GM23248 (cell line): ENCODE measurements at places on chromosomes 1 and 21. TPM values are rescaled to one million over a fixed set of nuclear protein-coding genes. Genes with fewer than 3 reads are reported as not detected.

UBE2U gene
- total RNA-seq, result not detected in 2 replicates

CRP gene
- total RNA-seq, result not detected in 2 replicates

HORMAD1 gene
- total RNA-seq, result not detected in 2 replicates

ZC3H12A gene
- 8.9 and 9.2 TPM in 2 replicates for total RNA-seq

NUDT4B gene
- 24.0 and 47.0 TPM in 2 replicates for total RNA-seq

BLACAT1 gene
- not detected in 2 replicates for total RNA-seq

RIMS3 gene
- 0.25 TPM in 1 of 2 replicates, not detected in the other for total RNA-seq

ARTN gene
- 0.11 TPM in 1 of 2 replicates, not detected in the other for total RNA-seq

HPCA gene
- not detected in 2 replicates for total RNA-seq

- H3K36me3 ChIP-seq, result no peaks in the 10 kb centered on the region
- H3K4me3 ChIP-seq, result no peak overlapping the region
- H3K27me3 ChIP-seq, result peaks cover 9% of the 10 kb centered on the region; the same call in 1 of the 2 replicates
- no peak for DNase-seq
These were observed 62.6 kb downstream of the SUSD4 start for GRCh38 chr1:223301371-223301770.

DNA sequence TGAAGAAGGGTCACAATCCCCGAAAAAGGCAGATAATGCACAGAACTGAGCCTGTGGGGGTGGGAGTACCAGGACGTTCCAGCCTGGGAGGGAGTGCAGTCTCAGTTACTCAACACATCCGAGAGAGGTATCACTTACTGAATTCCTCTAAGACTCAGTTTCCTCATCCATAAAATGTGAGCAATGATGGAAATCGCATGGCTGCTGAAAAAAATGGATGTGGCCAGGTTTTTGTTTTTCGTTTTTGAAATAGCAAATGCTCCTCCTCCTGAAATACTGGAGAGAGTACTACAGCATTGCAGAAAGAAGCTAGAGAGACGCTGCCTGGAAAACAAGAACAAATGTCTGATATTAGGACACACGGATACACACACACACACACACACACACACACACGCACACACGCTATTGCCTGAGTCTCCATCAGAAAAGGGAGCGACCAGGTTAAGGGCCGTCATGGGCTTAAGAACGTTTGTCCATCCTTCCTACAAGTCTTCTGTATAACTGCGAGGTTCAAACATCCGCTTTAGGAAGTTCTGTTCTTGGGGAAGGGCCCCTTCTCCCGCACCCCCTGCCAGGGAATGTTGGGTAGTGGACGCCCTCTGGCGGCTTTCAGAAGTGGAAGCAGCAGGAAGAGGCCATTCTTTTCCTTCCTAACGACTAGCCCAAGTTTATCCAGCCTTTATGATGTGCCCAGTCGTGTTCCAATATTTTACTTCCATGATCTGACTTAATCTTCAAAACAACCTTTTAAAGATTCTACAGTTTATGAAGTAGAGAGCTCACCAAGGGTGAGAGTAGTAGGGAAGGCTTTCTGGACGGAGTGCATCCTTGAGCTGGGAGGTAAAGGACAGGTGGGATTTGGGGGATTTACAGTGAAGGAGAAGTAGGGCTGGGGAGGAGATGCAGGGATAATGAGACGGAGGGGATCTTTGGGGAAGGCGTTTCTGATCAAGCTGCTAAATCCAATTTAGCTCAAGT, 699 bp upstream of the NES start:
- peak overlapping the region; percentile 65 for H3K4me3 ChIP-seq
- no peak overlapping the region for H3K27ac ChIP-seq
- H3K36me3 ChIP-seq, result no peaks in the 10 kb centered on the region
- H3K4me1 ChIP-seq, result peaks cover 6% of the 10 kb centered on the region
- H3K27me3 ChIP-seq, result no peaks in the 10 kb centered on the region; the same call in 1 of the 2 replicates

- no peak overlapping the region for H3K4me3 ChIP-seq
- peak; percentile 52 for DNase-seq
- peaks cover 25% of the 10 kb centered on the region for H3K4me1 ChIP-seq
- no peaks in the 10 kb centered on the region for H3K27me3 ChIP-seq
These were observed 565.2 kb upstream of the ADAMTS5 start for GRCh38 chr21:27532076-27532475.

- no peaks in the 10 kb centered on the region for H3K4me1 ChIP-seq
- H3K27ac ChIP-seq, result no peak overlapping the region
- no peak for DNase-seq
- H3K36me3 ChIP-seq, result no peaks in the 10 kb centered on the region
- no peaks in the 10 kb centered on the region for H3K27me3 ChIP-seq
These were observed 62.3 kb downstream of the MRPL37 start for GRCh38 chr1:54262244-54262643.

GRCh38 chr1:84086616-84087015, 57.5 kb upstream of the PRKACB start:
- H3K4me3 ChIP-seq, result no peak overlapping the region
- H3K36me3 ChIP-seq, result no peaks in the 10 kb centered on the region
- H3K27ac ChIP-seq, result no peak overlapping the region
- no peaks in the 10 kb centered on the region for H3K27me3 ChIP-seq
- DNase-seq, result no peak
- peaks cover 15% of the 10 kb centered on the region for H3K4me1 ChIP-seq

GRCh38 chr1:15833842-15834405, 13.6 kb upstream of the SPEN start:
- no peaks in the 10 kb centered on the region for H3K27me3 ChIP-seq
- peaks cover 8% of the 10 kb centered on the region for H3K4me1 ChIP-seq
- H3K36me3 ChIP-seq, result no peaks in the 10 kb centered on the region
- peak overlapping the region; percentile 99 for H3K27ac ChIP-seq
- DNase-seq, result peak; percentile 90

- H3K36me3 ChIP-seq, result no peaks in the 10 kb centered on the region
- no peak overlapping the region for H3K27ac ChIP-seq
- no peak overlapping the region for H3K4me3 ChIP-seq
- peaks cover 13% of the 10 kb centered on the region for H3K4me1 ChIP-seq
- no peaks in the 10 kb centered on the region for H3K27me3 ChIP-seq
- peak; percentile 62 for DNase-seq
These were observed 2.6 kb downstream of the TEDDM1 start for GRCh38 chr1:182397653-182398393.

GRCh38 chr21:38775733-38776132, 30.0 kb upstream of the ETS2 start:
- DNase-seq, result no peak
- no peak overlapping the region for H3K4me3 ChIP-seq
- no peak overlapping the region for H3K27ac ChIP-seq
- peaks cover 23% of the 10 kb centered on the region for H3K4me1 ChIP-seq

GRCh38 chr1:156959414-156959813, 39.0 kb downstream of the LRRC71 start:
- H3K36me3 ChIP-seq, result peaks cover 10% of the 10 kb centered on the region; the same call in 1 of the 2 replicates
- no peaks in the 10 kb centered on the region for H3K27me3 ChIP-seq
- H3K4me1 ChIP-seq, result peaks cover 10% of the 10 kb centered on the region
- DNase-seq, result no peak
- H3K27ac ChIP-seq, result no peak overlapping the region

DNA sequence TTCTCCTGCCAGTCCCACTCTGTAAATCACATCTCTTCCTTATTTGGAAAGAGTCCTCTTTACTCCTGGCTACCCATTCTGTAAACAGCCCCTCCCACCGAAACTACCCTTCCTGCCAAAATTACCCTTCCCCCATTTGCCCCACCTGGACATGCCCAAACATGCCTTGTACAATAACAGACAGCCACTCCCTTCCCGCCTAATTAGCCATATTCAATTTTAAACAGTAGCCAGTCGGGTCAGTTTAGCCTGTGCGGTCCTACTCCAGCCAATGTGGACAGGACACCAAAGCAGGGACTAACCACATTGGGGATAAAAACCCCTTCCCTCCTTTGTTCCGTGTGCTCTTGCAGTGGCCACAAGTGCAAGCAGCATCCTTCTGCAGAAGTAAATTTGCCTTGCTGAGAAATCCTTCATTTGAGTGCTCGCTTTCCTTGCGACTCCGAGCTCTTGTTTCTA, 56.3 kb upstream of the MAP10 start:
- no peak overlapping the region for H3K27ac ChIP-seq
- no peak overlapping the region for H3K4me3 ChIP-seq
- no peak for DNase-seq
- H3K4me1 ChIP-seq, result no peaks in the 10 kb centered on the region
- H3K36me3 ChIP-seq, result no peaks in the 10 kb centered on the region

DNA sequence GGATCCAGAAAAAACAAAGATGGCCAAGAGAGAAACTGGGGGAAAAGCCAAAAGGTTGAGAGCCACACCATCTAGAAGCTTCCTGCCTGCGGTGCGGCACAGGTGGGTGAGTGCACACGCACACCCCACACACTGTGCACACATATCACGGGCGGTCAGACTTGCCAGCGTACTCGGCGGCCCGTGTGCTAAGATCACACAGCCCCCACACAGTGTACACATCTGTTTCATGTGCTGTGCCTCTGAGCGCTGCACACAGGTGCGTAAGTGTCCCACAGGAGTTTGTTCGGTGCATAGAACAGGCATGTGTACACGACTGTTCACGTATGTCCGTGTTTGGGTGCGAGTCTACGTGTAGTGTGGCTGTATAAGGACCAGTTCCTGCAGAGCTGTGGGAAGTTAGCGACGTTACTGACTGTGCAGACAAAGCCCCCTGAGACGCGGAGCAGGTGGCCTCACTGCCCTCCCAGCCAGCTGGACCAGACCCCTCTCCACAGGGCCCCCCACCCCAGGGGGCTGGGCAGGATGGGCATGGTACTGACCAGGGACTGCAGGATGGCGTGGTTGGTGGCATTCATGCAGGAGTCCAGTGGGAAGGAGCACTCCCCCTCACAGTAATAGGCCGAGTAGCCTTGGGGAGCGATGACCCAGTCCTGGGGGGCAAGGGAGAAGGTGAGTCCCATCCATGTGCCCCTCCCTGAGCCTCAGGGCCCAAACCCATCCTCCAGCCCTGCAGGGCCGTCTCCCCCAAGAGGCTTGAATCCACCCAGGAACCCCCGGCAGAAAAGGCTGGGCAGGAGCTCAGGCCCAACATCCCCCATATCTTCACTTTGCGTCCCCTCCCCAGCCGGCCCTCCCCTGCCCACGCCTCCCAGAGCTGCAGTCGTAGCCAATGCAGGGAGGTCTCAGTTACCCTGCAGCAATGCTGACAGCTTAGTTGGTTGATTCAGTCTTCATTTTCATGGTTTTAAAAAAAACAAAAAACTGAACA, 8.3 kb downstream of the OXCT2 start:
- DNase-seq, result no peak
- H3K36me3 ChIP-seq, result no peaks in the 10 kb centered on the region
- H3K27me3 ChIP-seq, result no peaks in the 10 kb centered on the region
- H3K27ac ChIP-seq, result no peak overlapping the region
- H3K4me1 ChIP-seq, result no peaks in the 10 kb centered on the region

- no peak for DNase-seq
- H3K27ac ChIP-seq, result no peak overlapping the region
- no peaks in the 10 kb centered on the region for H3K36me3 ChIP-seq
- H3K27me3 ChIP-seq, result no peaks in the 10 kb centered on the region
- H3K4me1 ChIP-seq, result peaks cover 37% of the 10 kb centered on the region
These were observed 142.5 kb upstream of the VANGL1 start for GRCh38 chr1:115499253-115499652.

DNA sequence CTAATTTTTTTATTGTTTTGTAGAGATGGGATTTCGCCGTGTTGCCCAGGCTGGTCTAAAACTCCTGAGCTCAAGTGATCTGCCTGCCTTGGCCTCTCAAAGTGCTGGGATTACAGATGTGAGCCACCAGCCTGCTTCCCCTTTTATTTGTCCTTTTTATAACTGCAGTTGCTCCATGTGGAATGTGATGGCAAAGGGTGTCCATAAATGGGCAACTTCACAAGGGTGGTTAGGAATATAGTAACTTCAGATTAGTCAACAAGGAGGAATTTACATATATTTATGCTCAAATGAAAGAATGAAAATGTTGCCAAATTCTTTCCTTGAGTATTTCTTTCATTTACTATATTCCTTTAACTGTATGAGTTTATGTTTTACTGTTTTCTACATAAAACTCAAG, 182.9 kb downstream of the BACH1 start:
- H3K27ac ChIP-seq, result no peak overlapping the region
- H3K4me3 ChIP-seq, result no peak overlapping the region
- peaks cover 33% of the 10 kb centered on the region for H3K4me1 ChIP-seq

DNA sequence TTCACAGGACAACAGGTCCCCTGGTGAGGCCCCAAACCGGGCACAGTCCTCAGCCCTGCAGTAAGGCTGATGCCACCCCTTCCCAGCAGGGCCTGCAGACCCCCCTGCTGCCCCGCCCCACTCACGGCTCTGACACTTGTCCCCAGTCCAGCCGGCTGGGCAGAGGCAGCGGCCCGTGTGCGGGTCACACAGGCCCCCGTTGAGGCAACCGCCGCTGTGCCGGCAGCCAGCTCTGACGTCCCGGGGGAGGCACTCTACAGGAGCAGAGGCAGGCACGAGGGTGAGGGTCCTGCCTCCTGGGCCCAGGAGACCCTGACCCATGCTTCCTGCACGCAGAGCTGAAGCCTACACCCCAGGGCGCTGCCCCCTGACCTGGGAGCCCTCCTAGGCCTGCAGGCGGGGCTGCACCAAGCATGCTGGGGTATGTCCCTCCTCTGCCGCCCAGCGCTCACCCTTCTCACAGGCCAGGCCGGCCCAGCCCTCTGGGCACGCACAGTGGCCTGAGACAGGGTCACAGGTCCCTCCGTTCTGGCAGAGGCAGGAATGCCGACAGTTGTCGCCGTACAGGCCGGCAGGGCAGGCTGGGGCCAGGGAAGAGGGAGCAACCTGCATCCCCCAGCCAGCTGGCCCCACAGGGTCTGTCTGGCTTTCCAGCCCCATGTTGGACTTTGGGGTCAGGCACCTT, 43.9 kb downstream of the ARHGEF16 start:
- no peak overlapping the region for H3K4me3 ChIP-seq
- H3K4me1 ChIP-seq, result no peaks in the 10 kb centered on the region
- H3K27me3 ChIP-seq, result no peaks in the 10 kb centered on the region
